ENCODE measurements at places on chromosomes 16 and 17.

DNA sequence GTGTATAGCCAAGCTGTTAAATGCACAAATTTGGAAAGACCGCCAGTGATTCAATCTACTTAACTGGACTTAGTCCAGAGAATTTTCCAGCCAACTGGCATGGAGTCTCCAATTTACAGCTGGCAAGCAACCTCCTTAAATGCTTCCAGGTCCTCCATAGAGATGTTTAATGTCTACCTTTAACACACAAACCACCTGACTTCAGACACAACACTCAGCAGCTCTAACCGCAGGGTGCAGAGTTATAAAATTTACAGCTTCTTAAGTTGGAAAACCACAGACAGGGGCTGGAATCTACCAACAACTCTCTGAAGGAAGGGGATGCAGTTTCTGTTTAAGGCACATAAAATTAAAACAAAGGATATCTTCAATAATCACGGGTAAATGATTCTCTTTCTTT lies 106.9 kb downstream of the SYCE1L start:
- DNase-seq: peak; percentile 37

DNA sequence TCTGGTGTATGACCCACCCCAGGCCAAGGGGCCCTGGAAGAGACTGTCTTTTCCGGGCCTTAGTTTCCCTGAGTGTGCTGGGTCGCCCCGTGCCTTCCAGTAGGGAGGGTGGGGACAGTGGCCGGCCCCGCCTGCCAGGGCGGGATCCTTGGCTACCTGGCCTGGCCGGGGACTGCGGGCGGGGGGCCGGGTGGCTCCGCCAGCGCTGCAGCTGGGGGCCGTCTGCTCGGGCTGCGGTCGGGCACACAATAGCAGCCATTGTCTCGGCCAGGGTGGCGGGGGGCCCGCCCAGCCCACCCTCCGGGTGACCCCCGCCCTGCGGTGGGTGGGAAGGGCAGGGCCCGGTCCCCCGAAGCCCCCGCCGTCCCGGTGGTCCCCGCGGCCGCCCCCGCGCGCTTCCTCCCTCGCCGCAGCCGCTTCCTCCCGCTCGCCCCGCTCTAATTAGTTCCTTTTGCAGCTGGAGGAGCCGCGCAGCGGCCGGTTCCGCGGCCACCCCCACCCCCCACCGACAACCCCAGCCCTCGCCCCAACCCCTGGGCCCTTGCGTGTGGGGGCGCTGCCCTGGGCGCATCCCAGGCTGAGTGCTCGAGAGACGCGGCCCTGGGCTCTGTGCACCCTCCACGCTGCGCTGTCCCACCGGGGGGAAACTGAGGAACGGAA lies 11.6 kb downstream of the GLIS2 start:
- DNase-seq: no peak

DNA sequence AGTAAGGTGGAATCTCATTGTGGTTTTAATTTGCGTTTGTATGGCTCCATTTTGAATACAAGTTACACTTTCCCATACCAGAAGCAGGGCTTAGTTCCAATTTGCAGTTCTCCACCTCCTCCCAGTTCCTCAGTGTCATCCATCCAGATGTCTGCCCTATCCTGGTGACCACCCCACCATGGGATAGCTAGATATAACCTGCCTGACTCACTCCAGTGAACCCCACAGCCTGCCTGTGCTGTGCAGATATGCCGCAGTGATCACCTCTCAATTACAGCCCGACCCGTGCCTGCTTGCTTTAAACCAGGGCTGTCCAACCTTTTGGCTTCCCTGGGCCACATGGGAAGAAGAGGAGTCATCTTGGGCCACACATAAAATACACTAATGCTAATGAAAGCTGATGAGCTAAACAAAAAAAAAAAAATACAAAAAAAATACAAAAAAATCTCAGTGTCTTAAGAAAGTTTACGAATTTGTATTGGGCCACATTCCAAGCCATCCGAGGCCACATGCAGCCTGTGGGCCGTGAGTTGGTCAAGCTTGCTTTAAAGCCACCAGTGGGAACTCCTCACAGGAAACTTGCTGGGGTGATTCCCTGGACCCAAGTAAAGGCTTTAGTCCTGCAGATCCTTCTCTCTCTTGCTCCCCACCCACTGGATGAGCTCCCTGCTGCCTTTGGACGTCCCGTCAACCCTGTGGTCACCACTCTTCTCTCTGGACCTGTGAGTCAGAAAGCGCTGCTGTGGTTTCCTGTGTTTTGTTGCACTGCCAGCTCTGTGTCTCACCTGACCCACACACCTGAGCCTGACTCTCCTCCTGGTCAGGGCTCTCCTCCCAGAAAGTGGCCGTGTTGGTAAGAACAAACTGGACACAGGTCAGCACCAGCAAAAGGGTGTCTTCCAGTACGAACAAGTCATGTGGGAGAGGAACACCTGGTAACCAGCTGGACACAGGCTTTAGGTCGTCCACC lies 83.0 kb downstream of the EMP2 start:
- no peak for DNase-seq

DNA sequence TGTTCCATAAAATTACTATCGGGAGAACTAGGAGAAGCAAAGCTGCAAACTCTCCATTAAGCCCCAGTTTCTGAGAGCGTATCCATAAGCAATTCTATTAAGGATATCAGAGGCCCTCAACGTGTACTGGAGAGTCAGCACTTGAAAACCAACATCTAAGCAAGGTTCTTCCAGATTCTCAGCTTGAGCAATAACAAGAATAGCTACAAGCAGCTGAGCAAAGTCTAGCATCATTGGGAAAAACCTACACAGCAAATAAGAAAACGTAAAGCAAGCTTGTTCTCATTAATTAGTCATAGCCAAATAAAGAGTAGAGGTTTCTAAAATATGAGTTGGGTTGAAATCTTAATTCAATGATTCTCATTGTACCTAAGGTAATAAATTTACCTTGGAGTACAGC lies 26.9 kb upstream of the COX10 start:
- no peak for DNase-seq

DNA sequence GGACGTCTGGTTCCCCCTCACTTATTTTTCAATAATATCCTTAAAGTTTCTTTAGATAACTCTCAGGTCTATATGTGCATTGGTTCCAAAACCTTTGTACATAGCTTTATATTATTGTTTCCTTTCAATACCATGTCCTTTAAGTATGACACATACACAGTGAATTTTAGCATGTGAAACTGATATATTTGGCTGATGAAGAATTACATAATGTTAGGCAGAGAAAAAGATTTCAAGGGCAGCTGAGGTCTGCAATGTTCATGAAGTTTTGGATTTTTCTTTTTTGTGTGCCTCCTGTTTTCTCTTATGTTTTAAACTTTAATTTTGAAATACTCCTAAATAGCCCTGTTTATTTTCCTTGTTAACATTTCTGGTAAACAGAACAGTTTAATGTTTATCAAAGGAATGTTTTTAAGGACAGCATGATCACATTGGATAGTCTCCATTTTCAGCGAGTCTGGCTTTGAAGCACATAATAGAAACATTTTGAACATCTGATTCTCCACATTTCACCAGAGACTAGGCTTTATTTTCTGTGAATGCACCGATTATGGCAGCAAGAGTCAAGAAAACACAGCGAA lies 32.9 kb upstream of the FBXO47 start:
- DNase-seq: no peak

DNA sequence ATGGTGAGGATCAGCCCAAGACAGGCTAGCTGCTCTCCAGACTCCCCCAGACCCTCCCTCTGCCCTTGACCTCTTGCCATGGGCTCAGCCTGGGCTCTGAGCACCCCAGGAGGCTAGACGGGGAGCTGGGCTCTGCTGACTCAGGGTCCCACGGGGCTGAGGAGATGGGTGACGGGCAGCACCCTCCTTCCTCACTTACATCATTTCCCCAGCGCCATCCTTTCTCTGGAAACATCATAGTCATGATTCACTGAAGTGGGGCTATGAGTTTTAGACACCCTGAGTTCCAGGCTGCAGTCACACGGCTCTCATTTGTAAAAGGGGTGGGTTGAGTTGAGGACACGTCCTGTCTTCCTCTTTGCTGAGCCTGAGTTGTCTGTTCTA lies 3.0 kb upstream of the ITGAX start:
- DNase-seq: no peak

DNA sequence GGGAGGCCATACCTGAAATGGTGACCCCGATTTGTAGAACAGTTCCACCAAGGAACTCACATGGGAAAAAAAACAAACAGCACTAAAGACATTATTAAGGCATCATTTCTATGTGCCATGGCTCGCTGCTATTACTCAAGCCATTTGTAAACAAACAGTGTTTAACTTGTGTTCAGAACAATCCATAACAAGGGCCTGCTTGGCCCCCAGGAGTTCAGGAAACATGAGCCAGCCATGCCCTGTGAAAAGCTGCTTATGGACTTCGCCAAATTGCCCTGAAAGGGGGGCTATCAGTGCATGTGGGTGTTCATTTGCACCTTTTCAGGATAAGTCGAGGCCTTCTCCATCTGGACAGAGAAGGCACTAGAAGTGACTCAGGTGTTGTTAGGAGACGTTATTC lies 8.0 kb downstream of the POLR3K start:
- no peak for DNase-seq

DNA sequence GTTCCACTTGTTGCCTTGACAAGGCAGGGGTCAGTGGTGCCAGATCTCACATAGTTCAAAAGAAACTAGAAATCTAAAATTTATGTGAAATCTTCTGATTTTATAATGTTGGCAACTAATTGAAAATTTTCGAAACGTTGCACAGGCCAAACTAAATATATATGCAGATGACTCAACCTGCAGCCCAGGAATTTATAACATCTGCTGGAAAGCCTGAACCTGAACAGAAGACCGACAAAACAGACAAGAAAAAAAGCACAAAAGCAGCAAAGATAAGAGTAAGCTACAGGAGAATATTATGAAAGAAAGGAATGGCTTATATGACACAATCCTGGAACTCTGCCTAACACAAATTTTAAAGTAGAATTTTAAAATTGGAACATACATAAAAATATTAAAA lies 207.6 kb downstream of the CEP112 start:
- DNase-seq: no peak

DNA sequence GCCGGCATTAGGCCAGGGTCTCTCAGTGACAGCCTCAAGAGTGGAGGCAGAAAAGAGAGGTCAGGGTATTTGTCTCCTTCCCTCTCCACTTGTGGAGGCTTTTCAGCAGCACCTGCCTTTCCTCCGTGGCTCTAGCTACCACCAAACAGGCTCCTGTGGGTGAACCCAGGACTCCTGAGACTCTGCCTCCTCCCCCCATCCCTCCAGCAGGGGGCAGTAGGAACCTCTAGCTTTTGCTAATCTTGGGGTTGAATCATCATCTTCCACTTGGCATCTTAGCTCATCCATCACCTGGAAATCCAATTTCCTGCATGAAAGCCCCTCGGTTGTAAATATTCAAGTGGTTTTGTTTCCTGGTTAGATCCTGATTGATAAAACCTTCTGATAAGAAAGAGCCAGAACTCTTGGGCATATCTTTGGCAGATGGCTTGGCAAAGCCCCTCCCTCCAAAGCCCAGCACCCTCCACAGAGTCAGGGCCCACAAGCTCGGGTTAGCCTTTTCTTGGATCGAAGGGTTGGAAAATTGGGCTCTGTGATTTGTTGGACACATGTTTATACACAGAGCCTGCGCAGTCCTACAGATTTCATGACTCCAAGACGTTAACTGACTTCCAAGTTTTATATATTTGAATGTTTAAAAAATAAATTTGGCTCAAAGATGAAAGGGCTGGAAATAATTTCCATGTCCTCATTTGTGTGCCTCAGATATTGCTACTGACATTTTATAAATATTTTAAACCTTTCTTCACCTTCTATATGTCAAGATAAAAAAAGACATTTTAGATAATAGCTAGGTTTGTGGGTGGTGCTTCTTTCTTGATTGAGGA lies 322.1 kb downstream of the MAP2K4 start:
- no peak for DNase-seq

DNA sequence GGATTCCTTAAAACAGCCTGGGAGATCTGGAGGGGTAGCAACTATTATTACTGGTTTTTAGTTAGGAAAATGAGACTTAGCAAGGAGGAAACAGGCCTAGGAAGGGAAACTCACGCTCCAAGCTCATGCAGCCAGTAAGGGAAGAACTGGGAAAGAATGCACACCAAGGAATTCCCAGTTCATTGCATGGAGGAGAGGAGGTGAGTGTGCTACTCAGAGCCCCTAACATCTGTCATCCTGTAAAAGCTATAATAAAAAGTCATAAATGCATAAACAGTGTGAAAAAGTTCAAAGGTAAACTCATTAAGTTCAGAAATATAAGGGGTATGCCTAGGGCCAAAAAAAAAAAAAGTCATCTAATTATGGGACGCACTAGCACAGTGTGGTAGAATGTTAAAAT lies 25.9 kb downstream of the TMEM98 start:
- no peak for DNase-seq

DNA sequence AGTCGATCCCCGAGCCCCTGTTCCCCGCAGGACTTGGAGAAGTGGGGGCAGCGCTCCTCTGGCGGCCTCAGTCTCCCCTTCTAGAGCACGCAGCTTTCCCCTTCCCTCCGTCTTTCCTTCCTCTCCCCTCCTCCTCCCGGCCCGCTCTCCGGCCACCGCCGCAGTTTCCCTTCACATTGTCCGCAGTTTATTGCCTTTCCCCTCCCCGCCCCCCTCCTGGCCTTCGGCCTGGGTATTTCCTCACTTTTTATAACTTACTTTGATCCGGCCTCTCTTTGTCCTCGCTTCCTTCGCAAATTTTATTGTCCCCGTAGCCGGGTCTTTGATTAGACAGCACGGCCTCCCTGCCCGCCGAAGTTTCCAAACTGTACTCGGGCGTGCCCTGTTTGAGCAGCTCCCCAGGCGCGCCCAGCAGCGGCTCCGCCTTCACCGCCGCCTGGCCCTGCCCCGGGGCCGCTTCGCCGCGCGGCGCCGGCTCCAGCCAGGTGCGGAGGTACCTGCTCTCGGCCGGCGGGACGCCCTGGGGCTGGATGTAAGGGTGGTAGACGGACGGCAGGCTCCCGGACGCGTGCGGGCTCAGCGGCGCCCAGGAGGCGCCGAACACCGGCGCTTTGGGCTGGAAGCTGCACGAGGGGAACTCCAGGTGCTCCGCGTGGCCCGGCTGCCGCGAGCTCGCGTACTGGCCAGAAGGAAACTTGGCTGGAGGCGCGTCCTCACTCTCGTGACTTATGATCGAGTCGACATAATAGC lies 488 bp downstream of the HOXB9 start:
- DNase-seq: no peak

Data from NCI-H1092 (cell line).